ENCODE measurements at places on chromosomes 6 and 20.

GRCh38 chr20:235891-236290 lies 8.8 kb downstream of the DEFB129 start:
- DNase-seq = no peak

- DNase-seq = no peak
These were observed 52.7 kb downstream of the LYRM4 start for GRCh38 chr6:5208057-5208456.

- no peak for DNase-seq
These were observed 31.4 kb downstream of the RIN2 start for GRCh38 chr20:19789446-19789845.

DNA sequence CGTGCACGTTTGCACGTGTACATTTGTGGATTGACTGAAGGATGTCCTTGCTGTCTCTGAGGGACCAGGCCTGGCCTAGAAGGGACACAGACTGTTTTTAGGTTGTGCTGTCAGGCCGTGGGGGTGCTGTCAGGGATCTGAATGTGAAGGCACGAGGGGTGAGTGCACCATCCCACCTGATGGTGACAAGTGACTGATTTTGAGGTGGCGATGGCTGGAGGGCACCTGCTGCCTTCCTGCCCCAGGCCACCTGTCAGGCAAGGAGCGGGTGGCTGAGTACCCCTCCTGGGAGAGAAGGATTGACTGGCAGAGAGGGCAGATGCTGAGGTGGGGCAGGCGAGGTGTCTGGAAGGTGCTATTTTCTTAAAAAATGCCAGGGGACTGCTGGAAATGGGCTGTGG lies 1.2 kb downstream of the RAB44 start:
- no peak for DNase-seq

DNA sequence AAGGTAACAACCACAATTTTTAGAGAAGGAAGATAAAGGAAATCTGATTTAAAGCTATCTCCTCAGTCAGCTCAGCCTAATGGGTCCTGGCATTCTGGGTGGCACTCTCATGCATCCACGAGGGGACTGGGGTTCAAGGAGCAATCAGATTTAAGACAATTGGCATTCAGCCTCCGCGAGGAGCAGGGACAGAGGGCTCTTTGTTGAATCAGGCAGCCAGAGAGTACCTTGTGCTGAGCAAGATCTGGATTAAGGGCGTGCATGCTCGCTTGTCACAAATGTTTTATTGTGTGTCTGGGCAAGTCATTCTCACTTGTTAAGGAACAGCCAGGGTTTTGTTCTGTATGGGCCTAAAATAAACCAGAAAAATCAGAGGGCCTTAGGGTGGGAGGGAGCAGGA lies 475.3 kb upstream of the NRSN1 start:
- no peak for DNase-seq

DNA sequence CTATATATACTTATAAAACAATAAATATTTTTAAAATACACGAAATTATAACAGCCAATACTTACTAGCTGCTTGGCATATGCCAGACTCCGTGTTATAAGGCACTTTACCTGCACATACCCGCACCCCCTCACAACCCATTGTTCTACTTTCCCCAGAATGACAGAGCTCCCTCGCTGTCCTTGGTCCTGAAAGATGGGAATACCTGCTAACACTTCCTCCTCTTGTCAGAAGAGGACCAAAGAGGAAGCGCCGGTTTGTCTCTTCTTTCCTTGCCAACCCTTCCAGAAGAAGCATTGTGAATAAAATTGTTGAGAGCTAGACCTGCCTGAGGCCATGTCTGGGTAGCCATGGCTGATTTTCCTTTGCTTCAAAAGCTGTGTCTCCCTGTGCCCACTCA lies 149.3 kb downstream of the PTPRT start:
- no peak for DNase-seq

GRCh38 chr6:105862936-105863607 lies 223.1 kb upstream of the PRDM1 start:
- DNase-seq = no peak

DNA sequence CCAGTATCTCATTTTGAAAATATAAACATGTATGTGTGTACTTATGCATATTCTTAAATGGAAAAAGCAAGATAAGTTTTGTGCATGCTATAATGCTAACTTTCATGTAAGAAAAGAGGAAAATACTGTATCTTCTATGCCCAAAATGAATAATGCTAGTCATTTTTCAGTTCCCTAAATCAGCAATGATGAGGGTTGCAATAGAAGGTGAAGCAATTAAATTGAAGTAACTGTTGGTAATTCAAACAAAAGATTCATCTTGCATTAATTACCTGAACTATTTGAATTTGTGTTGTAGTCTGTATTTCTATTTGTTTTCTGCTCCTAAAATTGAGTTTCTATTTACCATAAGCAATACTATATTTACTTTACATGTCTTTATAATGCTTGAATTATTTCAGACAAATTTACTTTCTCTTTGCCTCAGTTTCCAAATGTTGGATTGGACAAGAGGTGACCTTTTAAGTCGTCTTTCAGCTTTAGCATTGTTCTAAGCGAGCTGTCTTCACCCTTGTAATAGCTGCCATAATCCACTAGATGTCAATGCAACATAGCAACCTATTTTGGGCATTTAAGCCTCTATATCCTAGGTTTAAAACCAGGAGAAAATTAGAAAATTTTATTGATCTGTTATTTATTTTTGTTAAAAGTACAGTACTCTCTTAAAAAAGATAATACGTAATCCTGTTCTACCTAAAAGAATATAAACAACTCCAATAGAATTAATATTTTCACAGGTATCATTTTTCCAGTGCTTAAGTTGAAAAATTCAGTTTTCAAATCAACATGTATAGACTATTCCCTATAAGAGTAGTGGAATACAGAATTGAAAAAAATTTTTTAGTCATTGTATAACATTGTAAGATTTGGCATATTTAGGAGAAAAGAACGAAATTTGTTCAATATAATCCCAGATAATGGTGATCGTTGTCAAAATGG lies 52.3 kb upstream of the IFNGR1 start:
- DNase-seq = peak; percentile 1

DNA sequence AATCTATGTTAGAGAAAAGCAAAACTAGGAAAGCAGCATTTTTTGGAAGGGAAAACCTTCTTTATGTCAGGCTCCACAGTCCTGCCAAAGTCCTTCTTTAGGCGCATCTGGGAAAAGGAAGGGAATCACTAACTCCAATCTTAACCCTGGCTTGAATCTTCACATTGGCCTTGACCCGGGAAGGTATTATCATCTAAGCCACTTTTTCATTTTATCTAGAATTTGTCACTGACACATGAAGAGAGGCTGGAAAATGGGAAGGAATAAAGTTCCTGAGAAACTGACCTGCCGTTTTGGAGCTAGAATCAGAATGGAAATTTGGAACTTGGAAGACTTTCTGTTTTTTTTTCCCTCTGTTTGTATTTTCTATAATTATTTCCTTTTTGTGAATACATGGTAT lies 53.4 kb upstream of the UTRN start:
- no peak for DNase-seq

GRCh38 chr20:33789109-33789857 lies 21.9 kb upstream of the CHMP4B start:
- no peak for DNase-seq

- DNase-seq = no peak
These were observed 57.8 kb upstream of the TAB2 start for GRCh38 chr6:149259753-149260152.

DNA sequence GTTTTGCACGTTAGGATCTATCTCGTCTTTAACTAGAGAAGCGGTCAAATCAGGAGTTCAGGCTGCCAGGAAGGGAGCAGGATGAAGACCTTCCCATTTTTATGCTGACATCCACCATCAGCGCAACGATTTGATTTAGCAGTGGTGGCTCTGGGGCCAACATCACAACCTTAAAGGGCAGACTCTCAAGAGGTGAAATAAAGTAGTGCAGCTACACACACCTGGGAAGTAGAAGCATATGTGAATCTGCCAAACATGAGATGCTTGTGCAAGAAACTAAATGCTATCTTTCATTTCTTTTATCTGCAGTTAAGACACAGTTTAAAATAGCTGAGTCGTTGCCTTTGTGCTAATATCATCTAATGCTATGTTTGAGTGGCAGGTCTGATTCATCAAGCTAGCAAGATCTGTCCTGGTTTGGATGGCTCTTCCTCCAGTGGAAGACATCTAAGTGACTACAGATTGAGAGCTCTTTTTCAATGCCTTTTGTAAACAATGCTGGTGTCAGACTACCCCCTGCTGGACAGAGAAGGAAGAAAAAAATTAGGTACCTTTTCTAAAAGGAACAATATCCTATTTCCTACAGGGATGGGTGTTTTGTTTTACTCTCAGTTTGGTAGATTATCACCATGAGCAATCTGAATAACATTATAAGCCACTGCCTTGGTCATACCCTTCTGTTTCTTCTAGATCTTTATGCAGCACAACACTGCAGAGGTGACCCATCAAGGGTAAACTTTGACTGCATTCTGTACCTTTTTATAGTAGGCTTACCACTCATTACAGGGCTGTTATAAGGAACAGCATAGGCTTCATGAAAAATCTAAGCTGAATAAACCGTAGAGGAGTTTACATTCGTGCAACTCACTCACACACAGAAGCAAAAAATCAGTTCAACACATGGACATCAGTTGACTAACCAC lies 171.6 kb upstream of the FBXL4 start:
- DNase-seq = peak; percentile 5

GRCh38 chr6:167588181-167588919 lies 238.4 kb upstream of the AFDN start:
- no peak for DNase-seq
